ENCODE measurements at places on chromosomes 3 and 15. TPM values are rescaled to one million over a fixed set of nuclear protein-coding genes. Genes with fewer than 3 reads are reported as not detected.

The VIPR1 gene
- total RNA-seq = 0.69 TPM

The ENTPD3 gene
- not detected for total RNA-seq

The PLA2G4E gene
- not detected for total RNA-seq

The SERINC4 gene
- 0.39 TPM for total RNA-seq

The SEMA3B gene
- 0.49 TPM for total RNA-seq

The PLA2G4F gene
- not detected for total RNA-seq

The P2RY14 gene
- total RNA-seq = 9.4 TPM

The ADCY5 gene
- not detected for total RNA-seq

The DTX3L gene
- total RNA-seq = 40.8 TPM
